ENCODE measurements at places on chromosomes 6 and 20.
A peak's percentile ranks its signal among the peaks of the same experiment; 100 is the strongest.

DNA sequence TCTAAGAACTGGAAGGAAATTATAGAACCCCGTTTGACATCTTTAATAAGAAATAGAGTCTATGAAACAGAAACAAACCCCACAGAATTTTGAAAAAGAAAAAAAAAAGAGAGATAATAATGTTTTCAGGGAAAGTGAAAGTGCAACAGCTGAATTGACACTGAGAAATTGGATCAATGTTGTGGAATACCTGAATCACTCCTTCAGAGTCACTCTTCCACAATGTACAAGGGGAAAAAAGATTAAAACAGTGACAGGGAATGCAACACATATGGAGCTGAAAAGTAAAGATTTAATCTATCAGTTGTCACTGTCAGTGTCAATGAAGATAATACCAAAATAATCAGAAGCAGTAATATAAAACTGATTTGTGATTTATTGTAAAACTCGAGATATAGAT lies 520.8 kb upstream of the HS3ST5 start:
- no peak for DNase-seq

DNA sequence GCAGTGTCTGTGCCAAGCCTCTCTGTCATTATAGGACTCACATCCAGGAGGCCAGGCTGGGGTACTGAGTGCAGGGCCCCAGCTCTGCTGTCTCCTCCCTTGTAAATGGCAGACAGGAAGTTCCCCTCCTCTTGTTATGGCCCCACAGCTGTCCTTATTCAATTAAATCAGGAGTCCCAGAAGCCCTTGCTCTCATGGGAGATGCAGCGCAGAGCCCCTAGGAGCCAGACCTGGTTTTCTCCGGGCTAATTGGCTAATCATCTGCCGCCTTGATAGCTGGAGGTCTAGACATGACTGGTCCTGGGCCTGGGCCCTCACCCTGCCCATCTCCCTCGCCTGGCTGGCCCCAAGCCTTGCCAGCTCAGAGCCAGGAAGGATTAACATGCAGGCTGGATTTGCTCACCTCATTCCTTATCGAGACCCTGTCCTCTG lies 172.0 kb downstream of the VEGFA start:
- peak; percentile 13 for DNase-seq

DNA sequence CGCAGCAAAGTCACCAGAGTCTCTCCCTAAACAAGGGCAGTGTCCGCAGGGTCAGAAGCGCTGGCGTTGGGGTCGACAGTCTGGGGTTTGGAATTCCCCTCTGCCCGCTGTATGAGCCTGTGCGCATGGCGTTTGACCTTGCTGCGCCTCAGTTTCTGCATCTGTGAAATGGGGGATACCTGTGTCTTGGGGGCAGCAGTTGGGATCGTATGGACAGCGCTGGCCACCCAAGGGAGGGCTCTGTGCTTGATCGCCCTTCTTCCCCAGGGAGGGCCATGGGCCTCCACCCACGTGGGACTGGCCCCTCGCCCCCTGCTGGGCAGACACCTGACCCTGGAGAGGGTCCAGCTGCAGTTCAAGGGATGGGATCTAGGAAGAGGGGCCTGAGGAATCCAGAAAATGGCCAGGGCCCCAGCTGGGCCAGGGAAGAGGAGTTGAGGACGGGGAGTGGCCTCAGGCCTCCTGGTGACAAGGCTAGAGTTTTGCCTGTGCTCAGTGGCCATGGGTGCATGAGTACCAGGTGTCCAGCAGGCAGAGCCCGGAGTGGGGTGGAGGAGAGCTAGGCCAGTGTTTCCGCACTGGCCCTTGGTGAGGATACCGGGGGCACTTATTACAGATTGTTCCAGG lies 26.4 kb upstream of the PHACTR3 start:
- no peak for DNase-seq

DNA sequence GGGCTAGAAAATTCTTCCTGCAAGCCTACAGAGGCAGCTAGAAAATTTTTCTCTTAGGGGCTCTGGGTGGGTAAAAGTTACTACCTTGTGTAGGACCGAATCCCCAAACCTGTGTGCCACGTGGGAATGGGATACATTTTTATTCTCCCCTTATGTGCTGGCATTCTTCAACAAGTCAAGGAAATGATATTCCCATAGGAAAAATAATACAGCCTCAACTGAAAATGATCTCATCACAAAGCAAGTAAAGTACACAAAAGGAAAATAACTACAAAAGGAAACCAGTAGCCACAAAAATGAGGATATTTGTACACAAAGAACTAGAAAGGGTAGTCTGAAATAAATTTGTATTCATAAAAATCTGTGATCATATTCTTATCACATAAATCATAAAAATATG lies 298.1 kb downstream of the LAMA2 start:
- no peak for DNase-seq

- DNase-seq, result peak; percentile 46
Observed at GRCh38 chr6:85669735-85670194, 27.1 kb upstream of the SYNCRIP start.

DNA sequence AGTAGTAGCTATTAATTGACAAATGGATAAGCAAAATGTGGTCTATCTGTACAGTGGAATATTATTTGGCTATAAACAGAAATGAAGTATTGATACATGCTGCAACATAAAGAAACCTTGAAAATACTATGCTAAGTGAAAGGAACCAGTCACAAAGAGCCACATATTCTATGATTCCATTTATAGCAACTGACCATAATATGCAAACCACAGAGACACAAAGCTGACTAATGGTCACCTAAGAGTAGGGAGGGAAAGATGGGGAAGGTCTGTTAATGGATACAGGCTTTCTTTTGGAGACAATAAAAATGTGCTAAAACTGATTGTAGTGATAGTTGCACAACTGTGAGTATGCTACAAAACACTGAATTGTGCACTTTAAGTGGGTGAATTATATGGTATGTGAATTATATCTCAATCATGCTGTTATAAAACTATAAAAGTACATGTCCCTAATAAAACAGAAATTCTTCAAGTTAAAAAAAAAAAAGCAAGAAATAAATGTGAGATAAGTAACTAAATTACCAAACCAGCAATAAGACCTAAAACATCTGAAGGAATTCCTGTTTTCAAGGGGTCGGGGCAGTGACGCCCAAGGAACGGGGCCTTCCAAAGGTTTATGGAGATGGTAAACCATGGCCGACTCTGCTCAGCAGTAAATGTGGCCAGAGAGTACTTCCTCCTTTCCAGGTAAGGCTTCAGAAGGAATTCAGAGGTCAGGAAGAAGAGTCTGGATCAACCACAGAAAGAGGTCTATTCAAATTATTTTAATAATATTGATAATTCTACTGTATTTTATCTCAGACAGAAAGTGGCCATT lies 75.4 kb downstream of the ARHGAP18 start:
- no peak for DNase-seq

DNA sequence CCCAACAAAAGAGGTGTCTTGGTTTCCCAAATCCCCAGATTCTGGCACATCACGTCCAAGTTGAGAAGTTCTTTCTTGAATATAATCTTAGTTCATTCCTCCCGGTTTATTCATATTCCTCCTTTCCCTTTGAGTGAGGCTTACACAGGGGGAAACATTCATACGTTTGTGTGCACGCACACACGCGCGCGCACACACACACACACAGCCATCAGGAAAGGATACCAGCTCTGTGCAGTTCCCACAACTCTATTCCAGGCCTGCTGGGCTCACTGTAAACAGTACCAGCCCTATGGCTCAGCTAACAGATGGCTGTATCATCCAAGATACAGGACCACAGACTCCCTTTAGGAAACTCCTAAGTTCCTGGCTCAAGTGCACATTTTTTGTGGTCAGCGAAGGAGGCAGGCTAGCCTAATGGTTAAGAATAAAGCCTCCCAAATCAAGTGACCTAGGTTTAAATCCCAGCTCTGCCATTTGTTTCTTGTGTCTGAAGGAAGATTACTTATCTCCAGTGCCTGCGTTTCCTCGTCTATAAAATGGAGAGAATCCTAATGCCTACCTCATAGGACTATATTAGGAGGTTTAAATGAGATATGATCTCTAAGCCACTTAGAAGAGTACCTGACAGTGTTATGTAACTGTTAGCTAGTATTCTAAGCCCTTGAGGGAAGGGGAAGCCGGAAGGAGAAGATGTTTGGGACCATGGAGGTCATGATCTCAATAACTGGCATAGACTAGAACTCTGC lies 3.7 kb upstream of the TAF8 start:
- no peak for DNase-seq

GRCh38 chr6:105611606-105612005 lies 208.7 kb upstream of the PREP start:
- DNase-seq, result no peak

- no peak for DNase-seq
Observed at GRCh38 chr6:47671777-47672176, 26.6 kb upstream of the ADGRF4 start.

- DNase-seq, result no peak
Observed at GRCh38 chr6:11484441-11484840, 53.1 kb upstream of the TMEM170B start.

DNA sequence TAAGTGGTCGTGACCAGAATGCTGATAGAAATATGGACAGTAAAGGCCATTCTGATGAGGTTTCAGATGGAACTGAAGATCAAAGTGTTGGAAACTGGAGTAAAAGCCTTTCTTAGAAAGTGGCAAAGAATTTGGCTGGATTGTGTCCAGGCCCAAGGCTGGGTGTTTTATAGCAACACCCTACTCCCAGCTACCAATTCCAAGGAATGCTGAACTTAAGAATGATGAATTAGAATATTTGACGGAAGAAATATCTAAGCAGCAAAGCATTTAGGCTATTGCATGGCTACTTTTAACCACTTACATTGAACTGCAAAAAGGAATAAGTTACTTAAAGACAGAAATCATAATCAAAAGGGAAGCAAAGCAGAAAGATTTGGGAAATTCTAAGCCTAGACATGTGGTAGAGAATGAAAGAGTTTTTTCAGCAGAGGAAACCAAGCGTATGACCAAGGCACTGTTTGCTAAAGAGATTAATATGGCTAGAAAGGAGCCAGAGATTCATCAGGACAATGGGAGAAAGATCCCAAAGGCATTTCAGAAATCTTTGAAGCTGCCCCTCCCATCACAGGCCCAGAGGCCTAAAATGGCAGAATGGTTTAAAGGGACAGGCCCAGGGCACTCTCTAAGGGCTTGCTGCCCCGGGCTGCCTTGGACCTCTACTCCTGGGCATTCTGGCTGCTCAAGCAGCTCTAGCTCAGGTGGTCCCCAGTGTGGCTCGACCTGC lies 25.8 kb downstream of the SDHAF4 start:
- no peak for DNase-seq

DNA sequence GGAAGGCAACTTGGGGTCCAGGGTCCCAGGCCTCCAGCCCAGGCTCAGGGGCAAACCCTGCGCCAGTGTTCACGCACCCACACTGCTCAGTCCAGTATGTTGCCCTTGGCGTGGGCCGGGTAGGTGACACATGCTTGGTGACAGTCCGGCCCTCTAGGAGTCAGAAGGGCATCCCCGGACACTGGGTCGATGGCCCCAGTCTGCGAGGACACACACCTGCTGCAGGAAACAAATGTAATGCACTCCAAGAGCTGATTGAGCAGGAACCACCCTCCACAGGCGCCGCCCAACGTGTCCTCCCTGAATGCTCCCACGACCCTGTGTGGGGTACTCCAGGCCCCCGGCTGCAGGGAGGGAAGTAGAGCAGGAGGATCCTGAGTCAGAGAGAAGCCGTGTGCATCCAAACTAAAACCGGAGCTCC lies 160.7 kb downstream of the DLL1 start:
- DNase-seq, result no peak

- no peak for DNase-seq
Observed at GRCh38 chr6:105212587-105212986, 32.8 kb upstream of the POPDC3 start.

- no peak for DNase-seq
Observed at GRCh38 chr6:104829183-104829958, 30.3 kb downstream of the HACE1 start.

DNA sequence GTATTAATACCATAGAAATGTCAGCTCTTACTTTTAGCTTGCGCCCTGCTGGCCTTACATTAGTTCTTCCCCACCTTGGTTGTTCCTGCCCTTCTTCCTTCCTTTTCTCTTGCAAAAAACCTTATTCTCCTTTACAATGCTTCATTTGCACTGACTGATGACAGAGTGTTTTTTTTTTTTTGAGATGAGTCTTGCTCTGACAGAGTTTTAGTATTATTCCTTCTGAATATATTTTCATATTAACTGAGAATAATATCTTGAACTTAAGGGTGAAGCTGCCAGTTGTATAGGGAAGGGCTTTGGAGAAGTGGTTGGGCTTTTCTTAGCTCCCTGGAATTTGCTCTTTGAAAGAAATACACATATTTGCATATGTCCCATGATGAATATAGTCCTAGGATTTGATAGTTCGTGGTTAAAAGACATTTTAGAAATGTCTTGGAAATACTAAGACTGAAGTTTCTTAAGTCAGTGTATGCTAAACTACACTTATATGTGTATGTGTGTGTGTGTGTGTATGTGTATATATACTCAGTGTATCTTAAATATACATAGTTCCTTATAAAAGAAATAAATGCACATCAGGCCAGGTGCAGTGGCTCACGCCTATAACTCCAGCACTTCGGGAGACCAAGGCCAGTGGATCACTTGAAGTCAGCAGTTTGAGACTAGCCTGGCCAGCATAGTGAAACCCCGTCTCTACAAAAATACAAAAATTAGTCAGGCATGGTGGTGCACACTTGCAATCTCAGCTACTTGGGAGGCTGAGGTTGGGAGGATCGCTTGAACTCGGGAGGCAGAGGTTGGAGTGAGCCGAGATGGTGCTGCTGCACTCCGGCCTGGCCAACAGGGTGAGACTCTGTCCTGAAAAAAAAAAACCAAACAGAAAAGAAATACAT lies 216.1 kb upstream of the MYLIP start:
- DNase-seq, result no peak

- DNase-seq, result no peak
Observed at GRCh38 chr20:15310361-15310760, 972.9 kb upstream of the FLRT3 start.

- DNase-seq, result no peak
Observed at GRCh38 chr6:142411145-142411544, 109.3 kb downstream of the ADGRG6 start.

DNA sequence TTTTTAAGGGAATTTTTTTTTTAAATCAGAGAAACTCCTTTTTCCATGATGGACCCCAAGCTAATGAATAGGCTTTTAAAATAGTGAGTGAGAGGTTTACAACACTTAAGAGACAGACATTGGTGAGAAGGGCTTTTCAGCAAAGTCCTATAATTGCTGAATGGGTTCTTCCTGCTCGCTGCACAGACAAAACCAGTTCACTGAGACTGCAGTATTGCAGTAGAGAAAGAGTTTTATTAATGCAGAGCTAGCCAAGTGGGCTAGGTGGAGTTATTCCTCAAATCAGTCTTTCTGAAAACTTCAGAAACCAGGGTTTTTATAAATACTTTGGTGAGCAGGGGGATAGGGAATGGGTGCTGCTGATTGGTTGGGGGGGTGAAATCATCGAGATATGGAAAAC lies 3.2 kb upstream of the SLC2A10 start:
- no peak for DNase-seq

DNA sequence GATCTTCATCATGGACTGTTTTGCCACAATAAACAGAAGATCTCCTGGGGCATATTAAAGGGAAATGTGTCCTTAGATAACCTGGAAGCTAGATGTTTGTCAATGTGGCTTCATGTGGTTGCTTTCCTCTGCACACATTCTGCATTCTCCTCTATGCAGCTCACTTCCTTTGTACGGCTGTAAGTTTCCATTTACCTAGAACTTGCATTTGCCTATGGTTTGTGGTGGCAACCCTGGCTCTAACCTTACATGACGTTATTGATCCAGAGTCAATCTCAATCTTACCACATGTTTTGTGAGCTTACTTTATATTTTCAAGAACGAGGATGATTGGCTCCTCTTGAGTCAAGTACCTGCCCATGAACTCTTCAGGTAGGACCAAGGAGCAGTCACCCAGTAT lies 863.1 kb downstream of the MAFB start:
- DNase-seq, result no peak

Measured in DND-41 (cell line).